GM12864 (cell line): ENCODE measurements at places on chromosomes 7 and 10.

GRCh38 chr7:143248761-143249354 lies 14.4 kb upstream of the GSTK1 start:
- DNase-seq = no peak

DNA sequence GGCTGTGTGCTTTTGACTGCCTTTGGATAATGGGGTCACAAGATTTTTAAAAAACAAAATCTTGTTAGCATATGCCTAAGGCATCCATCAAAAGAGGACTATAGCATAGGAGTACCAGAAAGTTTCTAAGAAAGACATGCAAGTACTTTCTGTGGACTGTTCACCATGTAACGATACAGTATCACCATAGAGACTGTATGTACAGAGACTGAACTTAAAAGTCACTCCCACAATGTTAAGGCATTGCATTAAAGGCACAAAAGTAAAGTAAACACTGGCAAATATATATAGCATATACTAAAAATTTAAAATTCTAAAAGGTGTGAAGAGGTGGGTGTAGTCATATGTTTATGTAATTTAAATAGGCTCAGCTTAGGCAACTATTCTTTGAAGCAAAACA lies 190.9 kb downstream of the IMMP2L start:
- no peak for DNase-seq

GRCh38 chr10:122096705-122097104 lies 107.7 kb downstream of the TACC2 start:
- no peak for DNase-seq

DNA sequence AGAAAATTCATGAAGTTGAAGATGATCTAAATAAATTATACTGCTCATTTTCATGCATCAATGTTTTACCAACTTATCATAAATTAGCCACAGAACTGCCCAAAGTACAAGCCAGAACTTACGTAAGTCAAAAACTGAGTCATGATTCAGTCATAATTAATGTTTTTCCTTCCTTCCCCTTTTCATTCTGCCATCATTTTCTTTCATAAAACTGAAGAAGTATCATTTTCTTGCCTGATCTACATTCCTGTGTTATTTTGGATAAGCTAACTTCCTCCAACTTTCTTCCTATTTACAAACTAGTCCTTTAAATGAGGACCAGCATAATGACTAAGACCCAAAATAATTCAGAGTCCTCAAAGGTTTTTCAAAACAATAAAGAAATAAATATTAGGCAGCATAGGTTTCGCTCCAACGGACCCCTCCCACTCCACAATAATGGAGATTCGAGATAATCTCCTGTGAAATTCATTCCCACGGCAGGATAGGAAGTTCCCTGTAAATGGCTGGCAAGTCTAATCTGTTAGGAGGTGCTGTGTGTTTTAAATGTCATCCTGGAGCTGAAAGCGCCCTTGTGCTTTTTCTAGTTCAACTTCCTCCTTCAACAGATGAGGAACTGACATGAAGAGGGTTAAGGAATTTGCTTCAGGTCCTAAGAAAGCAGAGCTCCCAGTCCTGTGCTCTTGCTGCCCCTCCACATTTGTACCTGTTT lies 218.9 kb downstream of the DOCK4 start:
- DNase-seq = no peak

DNA sequence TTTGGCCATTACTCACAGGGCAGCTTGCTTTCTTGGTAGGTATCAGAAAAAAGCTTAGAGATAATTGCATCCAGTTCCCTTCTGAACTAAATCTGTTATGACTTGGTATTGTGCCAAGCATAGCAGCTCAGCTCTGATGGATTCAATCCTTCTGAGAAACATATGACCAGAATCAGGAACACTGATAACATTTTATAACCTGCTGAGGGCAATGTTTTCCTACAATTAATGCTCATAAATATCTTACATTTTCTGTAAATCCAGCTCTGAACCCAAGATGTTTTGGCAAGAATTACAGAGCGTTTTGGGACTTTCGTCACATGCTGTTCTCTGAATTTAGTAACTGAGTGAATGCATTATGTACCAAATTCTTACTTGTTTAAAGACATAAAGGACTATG lies 167.8 kb downstream of the KIF20B start:
- no peak for DNase-seq

- no peak for DNase-seq
Observed at GRCh38 chr10:117684672-117685211, 142.2 kb downstream of the EMX2 start.

DNA sequence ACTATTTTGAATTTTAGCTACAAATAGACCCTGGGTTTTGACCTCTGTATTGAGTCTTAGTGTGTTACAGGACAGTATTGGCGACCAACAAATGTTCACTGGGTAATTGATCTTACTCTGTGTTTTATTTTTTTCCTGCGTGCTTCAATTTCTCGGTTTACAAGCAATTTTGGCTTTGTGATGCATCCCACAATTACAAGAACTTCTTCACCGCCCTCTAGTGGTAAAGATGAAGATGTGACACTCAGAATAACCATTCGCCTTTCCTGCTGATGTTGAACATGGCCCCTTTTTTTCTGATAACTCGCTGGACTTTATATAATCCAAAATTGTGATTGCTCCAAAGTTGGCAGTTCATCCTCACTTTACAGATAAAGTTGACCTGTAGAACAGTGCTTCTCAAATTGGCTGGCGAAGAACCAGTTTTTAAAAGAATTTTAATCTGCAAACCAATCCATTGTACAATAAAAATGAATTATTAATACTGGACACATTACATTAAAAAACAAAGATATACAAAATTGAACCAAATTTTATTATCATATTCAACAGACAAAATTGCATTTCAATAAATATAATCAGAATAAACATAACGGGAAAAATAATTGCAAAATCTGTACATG lies 20.2 kb upstream of the SMC3 start:
- no peak for DNase-seq

- no peak for DNase-seq
Observed at GRCh38 chr7:40800771-40801170, 666.0 kb downstream of the SUGCT start.

DNA sequence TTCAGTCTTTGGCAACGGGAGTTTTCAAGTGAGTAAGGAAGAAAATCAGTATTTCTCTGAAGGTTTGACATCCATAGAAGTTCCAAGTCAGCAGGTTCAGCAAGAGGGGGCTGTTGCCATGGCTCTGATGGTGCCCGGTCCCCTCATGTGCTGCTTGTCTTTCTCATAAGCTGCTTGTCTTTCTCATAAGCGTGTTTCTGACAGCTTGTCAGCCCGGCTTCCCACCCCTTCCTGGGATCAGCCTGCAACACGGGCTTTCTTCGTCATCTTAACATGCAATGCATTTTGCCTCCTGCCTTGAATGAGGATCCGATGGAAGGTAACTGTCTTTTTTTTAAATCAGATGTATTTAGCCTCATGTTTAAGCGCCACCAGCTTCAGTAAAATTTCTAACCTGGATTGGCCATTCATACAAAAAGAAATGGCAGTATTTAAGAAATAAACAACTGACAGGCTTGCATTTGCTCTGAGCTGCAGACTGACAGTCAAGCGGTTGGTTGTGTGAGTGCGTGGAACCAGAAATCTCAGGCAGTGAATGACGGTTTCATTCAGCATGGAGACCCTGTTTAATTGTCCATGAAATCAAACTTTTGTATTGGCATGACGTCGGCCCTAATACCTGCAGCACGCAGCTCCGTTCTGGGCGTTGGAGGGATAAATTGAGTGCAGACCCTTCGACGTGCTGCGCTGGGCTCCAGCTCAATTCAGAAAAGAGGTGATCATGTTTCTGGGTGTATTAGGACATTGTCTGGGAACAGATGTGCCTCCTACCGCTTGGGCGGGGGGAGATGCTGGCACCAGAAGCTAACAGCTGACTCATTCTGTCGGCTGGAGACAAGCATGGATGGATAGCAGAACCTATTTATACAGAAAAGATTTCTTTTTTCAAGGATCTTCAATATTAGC lies 454.7 kb upstream of the FOXK1 start:
- DNase-seq = no peak

- DNase-seq = peak; percentile 86
Observed at GRCh38 chr10:101830322-101831168, 12.3 kb upstream of the OGA start.

DNA sequence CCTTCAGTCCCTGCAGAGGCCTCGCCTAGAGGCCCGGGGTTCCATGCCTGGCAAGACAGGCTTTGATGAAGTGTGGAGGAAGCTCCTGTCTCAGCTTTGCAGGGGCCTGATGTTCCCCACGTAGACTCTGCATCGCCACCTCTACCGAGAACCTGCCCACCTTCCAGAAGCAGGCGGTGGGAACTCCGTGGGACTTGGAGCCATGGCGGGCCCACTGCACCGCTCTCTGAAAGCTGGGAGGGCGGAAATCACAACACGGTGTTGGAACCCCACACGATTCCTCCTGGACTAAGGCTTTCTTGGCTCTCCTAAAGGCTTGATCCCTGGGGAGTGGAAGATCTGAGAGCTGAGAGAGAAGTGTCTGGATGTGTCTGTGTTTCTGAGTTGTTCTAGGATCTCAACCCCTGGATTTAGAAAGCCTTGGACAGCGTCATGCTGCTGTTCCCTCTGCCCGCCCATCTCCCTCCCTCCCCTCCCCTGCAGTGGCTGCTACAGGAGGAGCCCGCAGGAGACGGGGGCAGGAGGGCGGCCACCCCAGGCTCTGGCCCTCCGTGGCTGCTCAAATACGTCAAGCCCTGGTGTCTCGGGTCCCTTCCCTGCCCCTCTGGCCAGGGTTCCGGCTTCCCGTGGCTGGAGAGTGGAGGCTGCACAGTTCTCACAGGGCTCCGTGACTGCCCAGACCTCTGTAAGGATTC lies 79.7 kb downstream of the VIPR2 start:
- DNase-seq = no peak

DNA sequence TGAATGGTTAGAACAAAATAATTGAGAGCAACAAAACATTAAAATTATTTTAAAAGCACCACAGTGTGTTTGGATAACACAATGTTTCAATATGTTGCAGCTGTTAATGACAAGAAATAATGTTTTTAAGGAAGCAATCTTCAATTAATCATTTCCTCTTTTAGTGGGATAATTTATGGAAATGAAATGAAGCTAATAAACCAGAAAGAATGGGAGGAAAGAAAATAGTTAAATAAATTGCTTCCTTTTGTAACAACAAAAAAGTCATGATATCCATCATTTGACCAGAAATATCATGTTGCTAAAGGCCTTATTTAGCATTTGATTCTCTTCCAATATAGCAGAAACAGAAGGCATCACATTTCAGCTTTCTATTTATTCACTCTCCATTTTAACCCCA lies 224.5 kb downstream of the SEMA3A start:
- no peak for DNase-seq

DNA sequence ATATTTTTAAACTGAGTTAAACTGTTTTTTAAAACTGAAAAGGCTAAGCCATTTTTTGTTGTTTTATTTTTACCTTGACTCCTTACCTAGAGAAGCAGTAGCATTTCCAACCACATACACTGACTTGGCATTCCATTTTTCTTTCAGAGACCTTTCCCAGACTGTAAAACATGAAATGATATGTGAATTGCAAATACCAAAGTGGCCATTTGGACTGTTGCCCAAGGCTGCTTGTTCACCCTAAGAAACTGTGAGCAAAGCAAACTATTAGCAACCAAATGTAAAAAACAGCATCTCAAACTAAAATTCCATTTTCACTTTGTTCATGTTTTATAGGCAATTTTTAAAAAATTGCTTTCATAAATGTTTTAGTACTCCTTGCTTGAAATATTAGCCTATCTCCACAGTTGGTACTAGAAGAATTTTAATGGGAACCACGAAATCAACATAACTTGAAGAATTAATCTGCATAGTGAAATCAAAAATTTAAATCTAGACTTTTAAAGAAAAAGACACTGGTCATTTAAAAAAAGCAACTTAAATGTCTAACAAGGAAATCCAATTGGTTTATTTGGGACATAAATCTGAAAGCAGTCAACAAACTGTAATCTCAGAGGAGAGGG lies 10.8 kb downstream of the UROS start:
- DNase-seq = no peak

DNA sequence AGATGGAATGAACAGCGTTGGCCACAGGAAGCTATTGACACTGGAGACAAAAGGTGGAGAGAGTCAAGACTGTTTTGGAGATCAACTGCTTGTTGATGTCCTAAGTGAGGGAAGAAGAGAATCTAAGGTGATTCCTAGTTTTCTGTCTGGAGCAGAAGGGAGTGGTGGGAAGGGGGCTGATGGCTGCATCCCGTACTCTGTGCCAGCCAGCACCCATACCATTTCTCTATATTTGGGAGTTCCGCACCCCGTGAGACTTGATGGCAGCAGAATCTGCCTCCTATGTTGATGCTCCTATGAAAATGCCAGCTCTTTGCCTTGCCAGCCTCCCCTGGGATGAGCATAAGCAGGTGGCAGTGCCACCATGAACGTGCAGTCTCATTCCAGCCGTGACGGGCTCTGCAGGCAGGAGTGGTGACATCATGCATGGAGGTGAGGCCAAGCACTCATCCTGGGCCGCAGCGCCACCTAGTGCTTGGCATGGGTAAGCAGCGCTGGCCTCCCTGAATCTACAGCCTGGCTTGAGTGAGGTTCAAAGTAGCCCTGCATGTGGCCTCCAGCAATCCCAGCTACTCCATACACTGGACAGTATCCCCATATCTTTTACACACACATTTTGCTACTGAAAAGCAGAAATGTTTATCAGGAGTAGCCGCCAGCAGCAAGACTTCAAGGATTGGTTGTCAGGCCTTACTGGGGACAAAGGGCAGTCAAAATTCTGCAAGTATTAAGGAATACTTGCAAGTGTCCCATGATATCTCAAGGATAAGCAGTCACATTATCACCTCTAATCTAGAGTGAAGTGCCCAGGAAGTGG lies 43.0 kb downstream of the PODXL start:
- peak; percentile 33 for DNase-seq

GRCh38 chr7:29080803-29081202 lies 65.5 kb downstream of the CPVL start:
- no peak for DNase-seq

DNA sequence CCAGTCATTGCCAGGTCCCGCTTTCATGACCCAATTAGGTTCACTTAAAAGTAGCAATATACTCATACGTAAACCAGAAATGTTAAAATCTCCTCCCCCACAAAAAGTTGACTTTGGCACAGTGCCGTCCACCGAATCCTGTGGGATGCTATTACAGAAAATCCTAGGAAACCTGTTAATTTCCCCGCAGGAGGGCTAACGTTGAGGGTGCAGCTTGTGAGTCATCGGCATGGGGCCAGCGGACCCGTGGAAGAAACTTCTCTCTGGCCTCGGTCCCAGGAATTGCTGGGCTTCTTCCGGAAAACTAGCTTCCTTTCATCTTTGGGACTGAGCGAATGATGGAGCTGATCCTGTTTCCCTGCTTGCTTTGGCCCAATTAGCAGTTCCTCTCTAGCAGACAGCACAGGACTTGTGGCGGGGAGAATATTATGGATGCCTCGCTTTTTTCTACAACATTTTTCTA lies 13.5 kb downstream of the CRYGN start:
- DNase-seq = no peak
